SK-N-SH (cell line): ENCODE measurements at places on chromosomes 7 and 10. TPM values are rescaled to one million over a fixed set of nuclear protein-coding genes. Genes with fewer than 3 reads are reported as not detected.

The RASSF4 gene
- 11.0 and 14.1 TPM in 2 replicates for polyA plus RNA-seq

The SLC16A9 gene
- polyA plus RNA-seq, result 4.7 and 6.7 TPM in 2 replicates

The COG5 gene
- polyA plus RNA-seq, result 21.2 and 28.6 TPM in 2 replicates

GRCh38 chr10:27446091-27446918 is 57.8 kb upstream of the RAB18 start:
- DNase-seq, result peak; percentile 9

GRCh38 chr7:142436601-142437000 is 178.7 kb upstream of the PRSS58 start:
- DNase-seq, result no peak

- no peak for DNase-seq
Measured at GRCh38 chr10:78518224-78518623, 484.6 kb downstream of the RPS24 start.
